ENCODE measurements at places on chromosomes 4 and X.

- no peak for DNase-seq
Observed at GRCh38 chr4:31189938-31190337, 469.8 kb downstream of the PCDH7 start.

- DNase-seq, result peak; percentile 0
Observed at GRCh38 chr4:142353149-142353738, 492.9 kb downstream of the INPP4B start.

- DNase-seq, result no peak
Observed at GRCh38 chr4:141654098-141654497, 17.7 kb downstream of the IL15 start.

GRCh38 chr4:22490718-22491315 lies 25.0 kb downstream of the ADGRA3 start:
- no peak for DNase-seq

DNA sequence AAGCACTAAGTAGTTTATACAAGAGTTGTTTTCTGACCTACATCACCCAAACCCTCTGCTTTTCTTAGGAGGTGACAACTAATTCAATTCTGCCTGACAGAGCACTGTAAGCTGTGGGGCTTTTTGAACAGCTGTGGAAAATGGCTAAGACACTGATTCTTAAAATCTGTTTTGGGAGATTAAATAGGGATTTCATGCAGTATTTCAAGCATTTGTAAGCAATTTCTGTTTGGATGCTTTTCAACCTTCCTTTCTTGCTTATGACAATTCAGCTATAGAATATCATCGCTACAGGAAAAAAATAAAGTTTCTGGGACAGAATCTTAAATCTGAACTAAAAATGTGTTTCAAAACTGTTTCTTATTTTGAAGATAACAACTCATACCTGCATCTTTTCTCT lies 459.5 kb downstream of the RAPGEF2 start:
- no peak for DNase-seq

DNA sequence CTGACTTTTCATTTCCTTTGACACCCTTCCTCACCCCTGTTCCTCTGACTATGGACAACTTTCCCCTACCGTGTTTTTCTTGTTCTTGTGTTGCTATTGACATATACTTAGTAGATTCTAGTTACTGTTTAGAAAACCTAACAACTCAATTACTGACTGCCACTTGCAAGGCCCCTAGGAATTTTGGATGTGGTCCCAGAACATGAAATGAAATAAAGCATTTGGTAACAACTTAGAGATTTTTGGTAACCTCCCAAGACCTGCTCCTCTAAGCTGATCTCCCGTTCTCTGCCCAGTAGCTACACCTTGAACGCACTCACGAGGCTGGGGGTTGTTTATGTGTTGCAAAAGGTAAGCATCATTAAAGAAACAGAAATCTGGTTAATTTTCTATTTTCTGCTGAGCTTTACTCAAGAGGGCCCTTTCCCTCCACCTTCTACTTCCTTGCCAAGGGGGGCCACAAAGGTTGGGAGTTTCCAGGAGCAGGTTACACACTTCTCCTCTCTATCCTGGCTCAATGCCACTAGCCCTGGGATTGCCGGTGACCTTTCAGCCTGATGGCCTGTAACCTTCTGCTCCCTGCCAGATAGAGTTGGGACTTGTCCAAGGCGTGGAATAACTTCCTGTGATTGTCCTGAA lies 20.5 kb downstream of the GAB3 start:
- DNase-seq, result no peak

DNA sequence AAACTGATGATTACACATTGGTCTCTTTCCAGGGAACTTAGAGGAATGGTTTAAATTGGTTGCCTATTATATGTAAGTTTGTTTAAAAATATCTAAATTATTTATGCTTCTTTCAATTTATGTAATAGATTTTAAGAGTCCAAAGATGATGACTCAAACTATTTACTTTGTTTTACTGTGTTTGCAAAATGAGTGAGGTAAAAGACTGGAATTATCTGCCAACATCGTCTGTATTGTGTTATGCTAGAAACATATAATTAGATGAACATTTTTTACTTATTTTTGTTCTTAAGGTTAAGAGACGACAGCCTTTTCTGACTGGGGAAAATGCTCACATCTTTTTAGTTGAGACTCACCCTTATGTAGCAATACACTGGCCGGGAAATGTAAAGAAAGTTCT lies 51.1 kb upstream of the SYTL5 start:
- no peak for DNase-seq

GRCh38 chrX:123994730-123995129 lies 33.2 kb downstream of the STAG2 start:
- DNase-seq, result no peak

- DNase-seq, result no peak
Observed at GRCh38 chrX:134236626-134237614, at the start of gene CCDC160. CCDC160 (plus strand) TSS chrX:134237182; CDS start chrX:134244801, 7,619 bp downstream.

DNA sequence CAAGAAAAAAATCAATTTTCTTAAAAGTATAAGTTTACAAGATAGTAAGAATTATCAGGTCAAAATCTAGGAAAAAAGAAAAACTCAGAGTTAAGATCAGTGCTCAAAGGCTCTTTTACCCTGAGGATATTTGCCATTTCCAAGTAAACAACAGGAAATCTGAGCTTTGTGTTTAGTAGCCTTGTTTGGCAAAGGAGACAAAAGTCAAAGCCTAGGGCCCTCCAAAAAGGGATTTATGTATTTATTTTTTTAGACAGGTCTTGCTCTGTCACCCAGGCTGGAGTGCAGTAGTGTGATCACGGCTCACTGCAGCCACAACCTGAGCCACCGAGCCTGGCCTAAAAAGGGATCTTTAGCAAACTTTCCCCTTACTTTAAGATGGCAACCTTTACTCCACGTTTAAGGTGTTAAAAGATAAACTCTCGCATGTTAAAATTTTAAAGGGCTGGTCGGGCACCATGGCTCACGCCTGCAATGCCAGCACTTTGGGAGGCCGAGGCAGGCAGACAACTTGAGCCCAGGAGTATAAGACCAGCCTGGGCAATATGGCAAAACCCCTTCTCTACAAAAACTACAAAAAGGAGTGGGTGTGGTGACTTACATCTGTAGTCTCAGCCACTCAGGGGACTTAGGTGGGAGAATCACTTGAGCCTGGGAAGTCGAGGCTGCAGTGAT lies 21.3 kb upstream of the OPHN1 start:
- DNase-seq, result no peak

GRCh38 chrX:131549011-131549410 lies 5.1 kb downstream of the OR13H1 start:
- DNase-seq, result no peak

DNA sequence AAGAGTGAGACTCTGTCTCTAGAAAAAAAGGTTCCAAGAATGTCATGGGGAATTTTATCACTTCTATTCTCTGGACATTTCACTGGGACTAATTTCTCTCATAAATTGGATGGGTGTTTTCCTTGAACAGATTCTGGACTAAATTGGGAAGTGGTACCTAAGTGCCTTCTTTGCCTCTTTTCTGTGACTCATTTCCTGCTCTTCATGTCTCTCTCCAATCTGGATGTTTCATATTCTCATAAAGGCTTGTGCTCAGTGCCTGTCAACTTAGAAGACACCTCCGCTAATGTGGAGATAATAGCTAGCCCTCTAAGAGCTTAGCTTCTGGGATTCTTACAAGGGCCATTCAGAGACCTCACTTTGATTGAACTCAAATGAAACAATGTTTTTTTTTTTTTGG lies 38.0 kb upstream of the IGFBP7 start:
- DNase-seq, result no peak

- no peak for DNase-seq
Observed at GRCh38 chr4:111362941-111363361, 740.1 kb upstream of the PITX2 start.

DNA sequence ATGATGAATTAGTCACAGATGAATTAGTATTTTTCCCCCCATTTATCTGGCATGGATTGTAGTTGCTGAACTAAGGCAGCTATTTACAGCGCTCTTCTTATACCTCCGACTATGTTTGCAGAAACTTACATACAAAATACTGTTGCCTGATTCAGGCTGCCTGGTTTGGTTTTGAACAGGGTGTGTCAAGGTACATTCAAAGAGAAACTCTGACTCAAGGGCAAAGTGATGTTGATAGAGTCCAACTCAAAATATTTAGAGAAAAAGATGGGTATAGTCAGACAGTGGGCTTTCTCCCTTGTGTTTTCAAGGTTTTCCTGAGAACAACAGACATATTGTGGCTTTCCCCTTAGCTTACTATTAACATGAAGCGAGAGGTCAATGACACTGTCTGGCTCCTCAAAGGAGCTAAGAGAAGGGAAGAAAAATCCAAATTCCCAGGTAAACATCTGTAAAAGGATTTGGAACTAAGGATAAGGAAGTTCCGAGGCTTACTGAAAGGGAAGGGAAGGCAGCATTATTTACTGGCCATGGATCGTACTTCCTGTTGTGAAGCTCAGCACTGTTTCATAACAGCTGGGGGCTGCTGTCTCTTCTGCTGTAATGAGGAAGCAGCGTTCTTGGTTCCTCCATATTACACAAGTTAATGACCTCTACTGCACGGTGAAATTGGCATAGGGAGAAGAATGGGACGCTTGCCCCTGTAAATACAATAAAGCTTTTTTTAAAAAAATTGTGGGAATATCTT lies 30.9 kb downstream of the FAM9C start:
- no peak for DNase-seq

DNA sequence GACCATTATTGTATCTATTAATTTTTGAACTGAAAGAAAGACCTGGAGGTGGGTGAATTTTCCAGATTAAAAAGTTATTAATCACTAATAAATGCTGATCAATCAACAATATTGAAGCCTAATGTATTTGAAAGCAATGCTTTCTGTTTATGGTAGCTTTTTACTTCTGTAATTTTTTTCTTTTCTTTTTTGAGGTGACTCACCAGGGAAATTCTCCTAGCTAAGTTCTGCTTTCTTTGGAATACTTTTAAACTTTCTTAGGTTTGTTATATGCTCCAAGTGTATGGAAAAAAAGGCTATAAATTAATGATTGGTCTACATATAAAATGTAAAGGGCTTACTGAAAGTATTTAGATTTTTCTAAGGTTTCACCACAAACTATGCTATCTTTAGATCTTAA lies 94.2 kb downstream of the MBNL3 start:
- no peak for DNase-seq

- no peak for DNase-seq
Observed at GRCh38 chr4:176999935-177000543, 207.3 kb upstream of the VEGFC start.

DNA sequence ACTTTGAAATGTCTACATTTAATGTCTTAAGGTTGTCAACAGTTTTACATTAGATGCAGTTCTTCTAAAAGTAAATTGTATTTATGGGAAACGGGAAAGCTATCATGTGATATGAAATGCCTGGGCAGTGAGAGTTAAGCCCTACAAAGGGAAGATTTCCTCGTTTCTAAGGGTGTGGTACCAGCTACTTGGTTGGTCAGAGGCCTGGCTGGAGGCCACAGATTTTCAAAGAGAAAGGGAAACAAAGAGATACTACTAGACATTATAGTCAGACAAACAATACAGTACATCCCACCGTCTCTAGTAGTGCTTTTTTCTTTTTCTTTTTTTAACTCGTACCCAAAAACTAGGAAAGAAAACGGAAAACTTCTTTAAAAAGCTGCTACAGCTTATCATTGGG lies 467.8 kb downstream of the PCDH7 start:
- DNase-seq, result no peak

DNA sequence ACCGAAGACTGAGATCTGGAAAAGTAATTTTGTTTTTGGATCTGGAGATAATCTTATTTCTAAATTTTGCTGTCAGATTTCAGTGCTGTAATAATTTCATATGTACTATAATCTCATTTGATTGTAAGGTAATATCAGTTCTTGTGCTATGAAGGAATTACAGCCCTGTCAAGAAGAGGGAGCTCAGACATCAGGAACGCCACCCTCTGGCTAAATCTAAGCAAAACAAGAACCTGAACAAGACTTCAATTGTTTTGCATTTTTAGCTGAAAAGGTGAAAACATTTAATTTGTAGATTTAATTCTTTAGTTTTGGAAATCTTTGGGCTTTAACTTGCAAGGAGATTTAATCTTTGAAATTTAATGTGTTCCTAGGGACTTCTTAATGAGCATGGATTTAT lies 525.4 kb upstream of the HS3ST1 start:
- DNase-seq, result no peak

DNA sequence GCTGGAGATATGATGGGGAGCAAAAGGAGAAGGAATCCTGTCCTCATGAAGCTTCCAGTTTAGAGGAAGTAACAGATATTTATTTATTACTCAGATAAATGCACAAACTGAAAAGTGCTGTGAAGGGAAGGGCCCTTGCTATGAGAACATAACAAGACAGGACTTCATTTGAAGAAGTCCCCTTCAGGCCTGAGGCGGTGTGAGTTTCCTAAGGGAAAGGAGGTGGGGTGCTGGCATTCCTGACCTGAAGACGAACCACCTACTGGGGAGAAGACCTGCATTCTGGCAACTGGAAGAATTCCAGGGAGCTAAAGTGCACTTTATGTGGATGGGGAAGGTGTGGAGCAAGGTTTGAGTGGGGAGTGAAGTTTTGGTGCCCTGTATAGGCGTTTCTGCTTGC lies 15.9 kb upstream of the SPARCL1 start:
- no peak for DNase-seq

DNA sequence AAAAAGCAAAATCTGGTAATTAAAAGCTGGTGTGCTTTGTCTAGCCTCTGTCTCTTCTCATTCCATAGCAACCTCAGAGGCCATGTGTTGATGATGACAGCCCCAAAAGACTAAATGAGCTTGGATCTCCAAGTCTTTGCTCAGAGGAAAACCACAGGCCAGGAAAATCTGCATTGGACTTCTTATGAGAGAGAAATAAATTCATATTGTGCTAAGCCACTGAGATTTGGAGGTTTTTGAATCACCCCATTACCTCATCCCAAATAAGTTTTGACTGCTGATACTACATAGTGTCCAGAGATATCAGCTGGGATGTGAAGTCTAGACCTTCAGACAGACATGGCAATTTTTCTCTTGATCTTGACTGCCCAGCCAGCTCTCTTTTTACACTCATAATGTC lies 178.6 kb upstream of the DIPK2B start:
- DNase-seq, result no peak

- no peak for DNase-seq
Observed at GRCh38 chrX:153750127-153750774, 13.8 kb upstream of the PLXNB3 start.

GRCh38 chr4:113566015-113566795 lies 195.3 kb downstream of the CAMK2D start:
- DNase-seq, result no peak

DNA sequence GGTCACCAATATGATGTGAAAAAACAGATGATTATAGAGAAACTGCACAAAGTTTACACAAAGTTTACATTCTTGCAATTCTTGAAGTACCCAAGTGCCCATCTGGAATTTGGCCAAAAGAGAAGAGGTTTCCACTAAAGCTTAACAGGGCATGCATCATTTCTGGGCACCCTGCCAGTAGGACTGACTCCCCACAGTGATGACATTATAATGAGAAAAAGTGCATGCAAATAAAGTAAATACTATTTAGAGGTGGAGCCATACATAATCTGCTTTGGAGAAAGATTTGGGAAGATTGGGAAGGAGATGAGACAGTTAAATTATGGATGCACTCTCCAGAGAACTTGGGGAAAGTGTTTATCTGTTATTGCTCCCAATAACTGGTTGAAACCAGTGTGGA lies 93.7 kb upstream of the TRPC3 start:
- peak; percentile 60 for DNase-seq

- no peak for DNase-seq
Observed at GRCh38 chr4:117491516-117491915, 406.1 kb upstream of the TRAM1L1 start.

Data from SHP77 (cell line).